ENCODE measurements at places on chromosomes 4 and X.
A peak's percentile ranks its signal among the peaks of the same experiment; 100 is the strongest.

GRCh38 chr4:85496933-85497332, 22.0 kb downstream of the ARHGAP24 start:
- DNase-seq: no peak

GRCh38 chr4:75733369-75733768, 9.0 kb downstream of the USO1 start:
- DNase-seq: no peak

- no peak for DNase-seq
These were observed 454.4 kb upstream of the FAT1 start for GRCh38 chr4:187178084-187178483.

- no peak for DNase-seq
These were observed 43.5 kb downstream of the MID1 start for GRCh38 chrX:10576777-10577447.

- no peak for DNase-seq
These were observed 656.2 kb downstream of the RAB28 start for GRCh38 chr4:12827966-12828365.

DNA sequence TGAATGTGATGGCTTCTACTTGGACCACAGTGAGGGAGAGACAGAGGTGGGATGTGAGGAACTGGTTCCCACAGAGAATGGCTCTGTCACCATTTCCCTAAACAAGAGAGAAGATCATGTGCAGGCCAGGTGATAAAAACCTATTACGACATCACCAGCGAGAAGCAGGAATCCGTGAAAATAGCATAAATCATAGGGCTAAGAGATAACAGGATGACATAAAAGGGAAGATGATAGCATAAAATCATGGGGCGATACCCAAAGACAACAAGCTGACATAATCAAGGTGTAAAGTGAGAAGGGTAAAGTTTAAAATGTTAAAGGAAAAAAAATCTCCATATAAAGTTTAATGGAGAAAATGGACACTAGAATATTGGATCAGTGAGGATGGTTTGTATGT, 205.5 kb upstream of the SLIT2 start:
- no peak for DNase-seq

- no peak for DNase-seq
These were observed 18.2 kb downstream of the IL13RA1 start for GRCh38 chrX:118745570-118745969.

DNA sequence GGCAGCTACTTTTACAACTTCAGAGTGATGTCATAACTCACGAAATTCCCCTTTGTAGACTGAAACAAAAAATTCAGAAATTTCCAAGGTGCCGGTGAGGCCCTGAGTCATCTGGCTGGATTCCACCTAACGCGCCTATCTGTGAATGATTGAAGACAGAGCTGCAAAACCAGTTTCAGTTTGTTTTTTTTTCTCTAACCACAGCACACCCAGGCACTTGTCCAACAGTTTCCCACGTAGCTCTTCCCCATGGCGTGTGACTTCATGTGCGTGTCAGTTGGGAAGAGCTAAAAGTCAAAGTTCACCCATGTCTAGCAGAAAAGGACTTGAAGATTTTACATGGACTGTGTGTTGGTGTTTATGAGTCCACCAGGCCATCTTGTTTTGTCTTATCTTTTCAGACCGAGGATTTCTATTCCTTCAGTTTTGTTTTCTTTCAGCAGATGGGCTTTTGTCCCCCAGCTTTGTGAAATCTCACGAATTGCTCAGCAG, 16.4 kb downstream of the TCEANC start:
- no peak for DNase-seq

DNA sequence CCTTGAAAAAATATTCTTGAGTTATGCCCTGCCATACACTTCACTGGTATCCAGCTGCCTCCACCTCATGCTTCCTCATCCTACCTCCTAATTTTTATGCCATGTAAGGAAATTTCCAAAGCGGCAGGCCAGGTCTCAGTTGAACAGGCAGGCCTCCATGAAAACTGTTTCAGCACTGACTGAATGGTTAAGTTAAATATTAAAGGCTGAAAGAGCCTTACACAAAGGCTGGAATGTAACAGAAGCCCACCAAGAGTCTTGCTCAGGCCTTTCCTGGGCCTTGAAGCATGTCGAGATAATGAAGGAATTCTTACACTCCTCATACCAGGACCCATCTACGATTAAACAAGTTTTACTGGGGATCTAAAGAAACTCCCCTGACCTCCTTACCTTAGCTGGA, 359.6 kb upstream of the NOCT start:
- DNase-seq: no peak

DNA sequence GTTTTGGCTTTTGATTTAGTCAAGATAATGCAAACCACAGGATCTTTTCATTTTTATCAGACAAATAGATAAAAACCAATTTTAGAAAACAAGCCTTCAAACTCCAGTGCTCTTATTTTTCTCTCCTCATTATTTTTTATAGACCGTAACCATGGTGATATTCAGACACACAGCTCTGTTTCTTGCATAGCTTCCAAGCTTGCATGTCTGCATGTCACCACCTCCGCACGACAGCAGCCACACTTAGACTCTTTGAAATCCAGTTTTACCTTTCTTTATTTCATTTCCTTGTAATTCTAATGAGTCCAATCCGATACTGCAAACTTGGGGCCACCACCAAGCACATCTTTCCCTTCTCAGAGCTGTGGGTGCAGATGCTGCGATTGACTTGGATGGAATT, 94.3 kb upstream of the GPM6A start:
- DNase-seq: no peak

DNA sequence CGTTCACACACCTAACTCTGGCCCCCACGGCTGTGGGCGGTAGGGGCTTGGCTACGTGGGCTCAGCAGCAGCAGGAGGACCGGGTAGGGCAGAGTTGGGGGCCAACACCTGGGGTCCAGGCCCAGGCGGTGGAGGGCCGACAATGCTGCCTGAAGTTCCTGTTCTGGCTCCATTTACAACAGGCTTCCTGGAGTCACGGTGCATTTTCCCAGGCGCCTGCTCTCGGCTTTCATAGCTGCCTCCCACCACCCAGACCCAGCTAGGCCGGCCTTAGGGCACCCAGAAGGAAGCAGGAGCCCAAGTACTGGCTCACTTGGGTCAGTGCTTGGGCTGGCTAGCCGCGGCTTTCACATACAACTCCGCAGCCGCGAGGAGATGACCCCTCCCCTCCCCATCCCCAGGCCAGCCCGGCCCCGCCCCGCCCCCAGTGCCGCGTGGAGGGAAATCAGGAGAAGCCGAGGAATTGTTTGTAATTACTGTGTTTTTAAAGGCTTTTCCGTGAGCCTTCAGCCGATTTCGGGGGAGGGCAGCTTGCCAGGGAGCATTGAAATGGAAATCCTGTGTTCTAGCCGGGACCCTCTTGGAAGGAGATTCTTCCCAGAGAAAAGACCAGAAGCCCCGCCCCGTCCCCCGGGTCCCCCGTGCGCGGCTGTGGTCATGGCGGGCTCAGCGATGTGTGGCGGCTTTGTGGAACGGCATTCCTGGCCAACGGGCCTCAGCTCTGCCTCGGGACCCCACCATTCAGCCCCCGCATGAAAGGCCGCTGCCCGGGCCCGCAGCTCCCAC, 28.5 kb downstream of the PJA1 start:
- no peak for DNase-seq

GRCh38 chrX:14697451-14697850, 168.1 kb downstream of the GLRA2 start:
- peak; percentile 13 for DNase-seq

- DNase-seq: no peak
These were observed 1597.1 kb downstream of the ADGRL3 start for GRCh38 chr4:62797221-62797620.

GRCh38 chr4:54842656-54843055, 184.9 kb downstream of the KIT start:
- no peak for DNase-seq

GRCh38 chrX:38124000-38124399, 96.7 kb downstream of the SRPX start:
- no peak for DNase-seq

- no peak for DNase-seq
These were observed 40.0 kb downstream of the VGLL1 start for GRCh38 chrX:136572030-136572429.

GRCh38 chrX:70444326-70444945, at the start of gene DLG3:
Gene DLG3 (plus strand): TSS chrX:70444835. CDS start chrX:70445202, 367 bp downstream.
- DNase-seq: no peak

DNA sequence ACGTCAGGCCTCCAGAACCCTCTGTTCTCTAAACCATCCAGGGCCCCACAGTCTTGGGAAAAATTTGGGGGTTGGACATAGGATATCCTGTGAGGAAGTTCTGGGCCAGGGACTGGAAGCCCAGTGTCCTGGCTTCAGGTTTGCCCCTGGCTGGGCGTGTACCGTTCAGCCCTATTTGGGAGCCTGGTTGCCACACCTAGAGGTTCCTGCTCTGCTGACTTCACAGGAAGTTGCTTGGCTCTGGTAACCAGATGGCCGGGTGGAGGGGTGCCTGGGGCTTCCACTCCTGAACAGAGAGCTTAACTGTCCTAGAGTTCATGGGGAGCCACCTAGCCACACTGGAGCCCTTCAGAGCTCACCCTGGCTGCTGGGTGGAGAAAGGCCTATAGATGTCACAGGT, 1.1 kb downstream of the TAFAZZIN start:
- peak; percentile 49 for DNase-seq

- DNase-seq: no peak
These were observed 160.5 kb downstream of the ZNF518B start for GRCh38 chr4:10296730-10297129.

- no peak for DNase-seq
These were observed 17.0 kb upstream of the SYTL5 start for GRCh38 chrX:37989304-37989703.

DNA sequence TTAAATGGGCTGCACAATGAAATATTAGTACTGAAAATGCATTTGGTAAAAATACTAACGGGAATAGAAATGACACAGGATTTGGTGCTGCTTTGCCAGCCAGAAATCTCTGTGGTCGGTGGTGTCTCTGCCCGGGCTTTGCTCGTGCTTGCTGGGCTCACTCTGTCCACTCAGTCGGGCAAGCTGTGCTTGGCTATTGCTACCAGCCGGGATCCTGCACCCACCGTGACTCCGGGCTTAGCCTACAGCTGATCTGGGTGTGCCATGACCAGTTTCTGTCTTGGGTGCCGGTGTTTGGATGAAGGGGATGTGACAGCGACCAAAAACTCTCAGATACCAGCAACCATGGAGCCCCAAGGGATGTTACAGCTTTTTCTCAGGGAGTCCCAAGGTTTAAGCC, 487.7 kb downstream of the TECRL start:
- DNase-seq: no peak

GRCh38 chr4:161359491-161359890, 804.3 kb downstream of the FSTL5 start:
- DNase-seq: no peak

DNA sequence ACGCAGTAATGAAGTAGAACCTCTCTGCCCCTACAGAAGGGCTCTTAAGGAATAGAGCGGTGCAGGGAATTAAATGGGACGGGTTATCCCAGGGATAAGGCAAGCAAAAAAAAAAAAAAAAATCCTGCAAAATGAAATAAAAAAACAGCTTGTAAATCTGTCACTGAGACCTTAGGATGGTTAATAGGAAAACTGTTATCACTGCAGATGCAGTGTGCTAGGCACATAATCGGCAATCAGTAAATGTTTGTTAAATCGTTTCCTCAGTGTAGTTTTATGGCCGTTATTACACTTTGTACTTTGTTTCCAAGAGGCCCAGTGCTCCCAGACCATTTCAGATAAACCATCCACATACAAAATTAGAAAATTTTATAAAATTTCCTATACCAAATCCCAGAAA, 1.0 kb downstream of the HNRNPH2 start:
- DNase-seq: no peak

- no peak for DNase-seq
These were observed 28.2 kb downstream of the ARSJ start for GRCh38 chr4:113951263-113951662.

GRCh38 chrX:53678667-53679066, 7.9 kb downstream of the HUWE1 start:
- DNase-seq: no peak

DNA sequence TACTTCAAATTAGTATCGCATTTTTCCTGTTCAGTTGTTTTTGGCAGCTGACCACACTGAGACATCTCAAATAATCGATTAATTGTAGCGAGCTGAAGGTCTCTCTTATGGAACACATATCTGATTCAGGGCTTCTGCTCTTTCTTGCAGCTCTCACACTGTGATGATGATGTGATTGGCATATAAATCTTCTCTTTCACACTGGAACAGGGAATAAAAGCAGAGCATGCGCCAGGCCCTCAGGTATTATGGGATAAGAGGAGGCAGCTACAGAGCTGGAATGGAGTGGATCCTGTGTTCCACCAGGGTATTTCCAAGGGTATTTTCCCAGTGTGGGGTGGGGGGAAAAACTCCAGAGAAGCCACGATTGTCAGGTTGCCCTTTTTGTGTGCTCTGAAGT, 265.4 kb upstream of the CASK start:
- no peak for DNase-seq

- DNase-seq: peak; percentile 1
These were observed 25.2 kb downstream of the NAT8L start for GRCh38 chr4:2084316-2084715.

DNA sequence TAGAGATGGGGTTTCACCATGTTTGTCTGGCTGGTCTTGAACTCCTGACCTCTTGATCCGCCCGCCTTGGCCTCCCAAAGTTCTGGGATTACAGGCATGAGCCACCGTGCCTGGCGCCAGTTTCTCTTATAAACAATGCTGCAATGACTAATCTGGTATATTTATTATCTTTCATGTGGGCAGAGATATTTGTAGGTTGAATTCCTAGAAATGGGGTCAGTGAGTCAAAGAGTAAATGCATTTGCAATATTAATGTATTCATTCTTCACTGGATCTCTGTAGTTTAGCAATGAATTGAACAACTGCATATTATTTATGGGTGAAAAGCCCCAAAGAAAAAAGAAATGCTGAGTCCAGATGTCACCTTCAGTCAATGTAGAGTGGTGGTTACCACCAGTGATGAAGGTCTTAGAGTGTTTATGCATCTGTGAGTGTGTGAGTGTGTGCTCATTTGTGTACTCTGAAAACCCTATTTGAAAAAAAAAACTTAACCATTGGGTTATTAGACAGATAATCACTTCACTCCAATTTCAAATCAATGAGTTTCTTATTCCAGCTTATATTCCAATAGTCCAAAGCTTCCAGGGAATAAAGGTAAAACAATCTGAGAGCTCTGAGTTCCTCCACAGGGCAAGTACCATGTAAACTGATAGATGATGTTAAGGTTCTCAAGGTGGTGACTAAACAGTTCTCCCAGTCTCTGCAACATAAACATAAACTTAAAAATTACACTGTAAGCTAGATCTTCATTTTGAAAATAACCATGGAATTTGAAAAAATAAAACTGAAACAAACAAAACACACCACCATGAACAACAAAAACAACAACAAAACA, 22.6 kb upstream of the CD38 start:
- peak; percentile 52 for DNase-seq

All from DND-41 (cell line).